D721Med (cell line): ENCODE measurements at places on chromosomes 12 and 14.

- peak; percentile 87 for DNase-seq
Measured at GRCh38 chr14:100654814-100655740, 67.9 kb upstream of the BEGAIN start.

DNA sequence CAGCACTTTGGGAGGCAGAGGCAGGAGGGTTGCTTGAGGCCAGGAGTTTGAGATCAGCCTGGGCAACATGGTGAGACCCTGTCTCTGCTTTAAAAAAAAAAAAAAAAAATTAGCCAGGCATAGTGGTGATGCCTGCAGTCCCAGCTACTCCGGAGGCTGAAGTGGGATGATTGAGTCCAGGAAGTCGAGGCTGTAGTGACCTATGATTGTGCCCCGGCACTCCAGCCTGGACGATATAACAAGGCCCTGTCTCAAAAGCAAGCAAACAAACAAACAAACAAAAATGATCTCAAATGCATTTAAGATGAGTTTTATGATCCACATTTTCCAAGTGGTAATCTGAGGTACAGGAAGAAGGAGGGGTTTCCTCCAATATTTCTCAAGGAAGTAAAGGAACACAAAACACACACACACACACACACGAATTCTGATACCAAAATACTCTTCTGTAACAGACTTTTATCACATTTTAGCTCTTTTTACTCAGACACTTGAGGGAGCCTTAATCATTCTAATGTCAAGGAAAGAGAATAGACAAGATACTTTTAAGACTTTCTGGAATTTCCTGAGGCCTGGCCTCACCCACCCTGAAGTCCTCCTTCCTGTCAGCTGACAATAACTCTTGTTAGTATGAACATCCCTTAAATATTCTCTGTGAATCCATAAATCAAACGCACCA is 44.4 kb upstream of the CERS5 start:
- no peak for DNase-seq

DNA sequence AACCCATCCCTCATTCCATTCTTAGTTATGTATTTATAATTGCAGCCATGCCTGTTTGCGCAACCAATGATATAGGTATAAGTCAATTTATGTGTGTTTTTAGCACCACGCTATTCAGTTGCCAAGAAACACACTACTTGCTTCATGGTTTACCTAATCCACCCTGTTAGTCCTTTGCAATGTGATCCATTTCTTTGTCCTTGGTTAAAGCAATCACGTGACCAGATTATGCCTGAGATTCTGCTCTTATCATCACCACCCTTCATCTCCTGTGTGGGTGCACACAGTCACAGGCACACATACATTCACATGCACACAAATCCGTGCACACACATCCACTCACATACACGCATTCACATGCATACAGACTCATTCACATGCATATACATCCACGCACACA is 52.3 kb upstream of the KCNA5 start:
- DNase-seq: no peak

GRCh38 chr12:69851976-69852375 is 26.9 kb downstream of the MYRFL start:
- no peak for DNase-seq

- no peak for DNase-seq
Measured at GRCh38 chr14:50598765-50599164, 38.8 kb downstream of the ATL1 start.

DNA sequence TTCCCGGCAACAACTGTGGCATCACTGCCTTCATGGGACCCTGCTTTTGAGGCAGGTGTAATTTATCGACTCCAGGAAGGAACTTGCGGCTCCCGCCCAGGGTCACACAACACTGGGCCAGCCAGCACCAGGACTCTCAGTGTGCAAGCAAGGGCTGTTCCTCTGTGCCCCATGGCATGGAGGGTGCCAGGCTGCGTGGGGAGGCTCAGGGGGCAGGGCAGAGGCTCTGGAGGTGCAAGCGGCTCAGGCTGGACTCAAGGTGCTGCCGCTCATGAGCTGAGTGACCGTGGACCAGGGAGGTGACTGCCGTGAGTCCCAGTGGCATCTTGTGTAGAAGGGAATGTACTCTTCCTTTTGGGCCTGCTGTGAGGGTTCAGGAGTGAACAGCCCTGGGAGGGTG is 57.6 kb downstream of the SLC24A4 start:
- DNase-seq: no peak

DNA sequence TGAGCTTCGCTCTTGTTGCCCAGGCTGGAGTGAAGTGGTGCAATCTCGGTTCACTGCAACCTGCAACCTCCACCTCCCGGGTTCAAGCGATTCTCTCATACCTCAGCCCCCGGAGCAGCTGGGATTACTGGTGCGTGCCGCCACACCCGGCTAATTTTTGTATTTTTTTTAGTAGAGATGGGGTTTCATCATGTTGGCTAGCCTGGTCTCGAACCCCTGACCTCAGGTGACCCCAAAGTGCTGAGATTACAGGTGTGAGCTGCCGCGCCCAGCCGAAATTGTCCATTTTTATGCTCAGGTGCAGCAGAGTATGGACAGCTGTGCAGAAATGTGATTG is 19.2 kb upstream of the CYP46A1 start:
- DNase-seq: no peak

DNA sequence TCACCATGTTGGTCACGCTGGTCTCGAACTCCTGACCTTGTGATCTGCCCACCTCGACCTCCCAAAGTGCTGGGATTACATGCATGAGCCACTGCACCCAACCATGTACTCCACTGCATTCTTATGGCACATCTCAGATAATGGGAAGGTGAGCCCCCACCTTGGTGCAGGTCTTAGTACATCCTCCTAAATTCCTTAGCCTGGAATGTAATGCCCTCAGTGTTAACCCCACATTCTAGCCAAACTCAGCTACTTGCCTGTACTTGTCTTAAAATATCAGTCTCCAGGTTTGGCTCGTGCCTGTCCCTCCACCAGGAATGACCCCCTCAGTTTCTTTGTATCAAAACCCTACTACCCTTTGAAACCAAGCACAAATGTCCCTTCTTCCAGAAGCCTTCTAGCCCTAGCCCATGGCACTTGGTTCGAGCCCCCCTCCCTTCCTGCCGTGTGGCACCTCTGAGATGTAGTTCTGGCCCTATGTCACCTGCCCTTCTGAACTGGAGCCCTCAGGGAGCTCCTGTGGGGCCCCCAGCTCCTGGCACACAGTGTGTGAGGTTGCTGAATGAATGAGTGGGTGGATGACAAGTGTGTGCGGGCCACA is 8.4 kb downstream of the KCNH3 start:
- DNase-seq: no peak

- no peak for DNase-seq
Measured at GRCh38 chr14:95162641-95163040, 5.3 kb upstream of the DICER1 start.

GRCh38 chr12:113359133-113359938 is 949 bp downstream of the PLBD2 start:
- DNase-seq: no peak

DNA sequence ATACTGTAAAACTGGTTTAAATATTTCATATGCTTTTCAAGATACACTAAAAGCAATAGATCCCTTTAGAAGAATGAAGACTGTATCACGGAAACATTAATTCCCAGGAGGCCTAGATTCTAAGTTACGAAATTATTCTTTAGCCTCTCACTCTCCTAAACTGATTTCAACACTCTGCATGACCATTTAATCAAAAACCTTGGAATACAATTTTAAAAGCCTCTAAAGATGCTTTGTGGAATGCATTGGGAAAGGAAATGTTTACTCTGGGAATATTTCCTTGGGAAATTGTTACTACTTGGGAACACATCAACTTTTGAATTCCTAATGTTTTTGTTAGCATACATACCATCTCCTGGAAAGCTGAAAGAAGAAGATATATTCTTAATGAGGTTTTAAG is 255.7 kb upstream of the FAR2 start:
- DNase-seq: no peak
